Left renal cortex interstitium (tissue), 4 donors: ENCODE measurements at places on chromosomes 7 and 10.

GRCh38 chr10:20254497-20254896 lies 438.3 kb downstream of the PLXDC2 start:
- DNase-seq = no peak

DNA sequence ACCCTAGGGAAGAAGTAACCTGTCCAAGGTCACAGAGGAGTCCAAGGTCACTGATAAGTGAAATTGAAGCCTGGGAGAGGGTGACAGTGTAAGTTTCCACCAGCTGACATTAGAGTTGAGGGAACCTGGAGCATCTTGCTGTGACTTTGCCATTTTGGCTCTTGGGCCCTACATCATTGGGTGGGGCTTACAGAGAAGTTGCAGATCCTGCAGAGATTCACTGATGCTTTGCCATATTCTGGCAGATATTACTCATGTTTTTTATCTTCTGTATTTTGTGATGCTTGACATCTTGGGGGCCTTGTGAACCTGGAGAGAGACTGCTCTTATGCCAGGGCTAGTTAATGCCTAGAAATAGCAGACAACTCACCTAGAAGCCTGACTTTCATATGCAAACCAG lies 36.5 kb downstream of the SMKR1 start:
- DNase-seq = no peak

- no peak for DNase-seq
These were observed 229.7 kb downstream of the CACNB2 start for GRCh38 chr10:18369859-18370473.

DNA sequence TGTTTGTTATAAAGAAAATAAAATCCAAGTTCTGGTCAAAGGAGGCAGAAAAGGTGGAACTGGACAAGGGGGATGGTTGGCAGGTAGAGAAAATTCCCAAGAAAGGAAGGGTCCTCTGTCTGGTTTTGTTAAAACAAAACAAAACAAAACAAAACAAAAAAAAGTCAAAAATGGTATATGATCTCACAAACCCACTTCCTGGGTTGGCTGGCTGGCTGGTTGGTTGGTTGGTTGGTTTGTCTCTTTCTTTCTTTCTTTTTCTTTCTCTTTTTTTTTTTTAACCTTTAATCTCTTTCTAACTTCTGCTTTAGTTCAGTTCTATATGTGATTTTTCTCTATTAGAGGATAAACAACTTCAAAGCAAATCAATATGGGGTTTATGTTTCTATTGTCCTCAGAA lies 41.1 kb upstream of the CPN1 start:
- DNase-seq = no peak

- DNase-seq = no peak
These were observed 123.1 kb downstream of the POLR1F start for GRCh38 chr7:19585761-19586160.

GRCh38 chr7:112390167-112390566 lies 60.1 kb upstream of the IFRD1 start:
- DNase-seq = no peak

GRCh38 chr10:15112657-15113056 lies 15.5 kb downstream of the RPP38 start:
- no peak for DNase-seq

- DNase-seq = no peak
These were observed 12.6 kb upstream of the PRPS1L1 start for GRCh38 chr7:18040196-18040595.

- no peak for DNase-seq
These were observed 27.4 kb upstream of the DGKI start for GRCh38 chr7:137873979-137874777.

DNA sequence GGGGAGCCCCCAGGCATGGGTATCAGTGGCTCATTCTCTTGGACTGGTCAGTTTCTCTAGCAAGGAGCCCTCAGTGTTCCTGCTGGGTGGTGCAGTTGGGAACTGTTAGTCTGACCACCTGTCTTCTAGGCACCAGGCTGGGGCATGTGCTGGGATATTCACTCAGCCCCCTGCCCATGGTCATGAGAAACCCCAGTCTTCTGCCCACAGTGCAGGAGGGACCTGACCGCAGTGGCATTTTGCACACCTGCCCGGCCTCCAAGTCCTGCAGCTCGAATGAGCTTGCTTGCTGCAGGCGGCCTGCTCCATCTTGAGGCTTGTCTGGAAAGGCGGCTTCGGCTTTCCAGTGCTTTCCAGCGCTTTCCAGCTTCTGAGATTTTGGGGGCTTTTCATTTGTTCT lies 36.3 kb downstream of the CUX1 start:
- DNase-seq = no peak

DNA sequence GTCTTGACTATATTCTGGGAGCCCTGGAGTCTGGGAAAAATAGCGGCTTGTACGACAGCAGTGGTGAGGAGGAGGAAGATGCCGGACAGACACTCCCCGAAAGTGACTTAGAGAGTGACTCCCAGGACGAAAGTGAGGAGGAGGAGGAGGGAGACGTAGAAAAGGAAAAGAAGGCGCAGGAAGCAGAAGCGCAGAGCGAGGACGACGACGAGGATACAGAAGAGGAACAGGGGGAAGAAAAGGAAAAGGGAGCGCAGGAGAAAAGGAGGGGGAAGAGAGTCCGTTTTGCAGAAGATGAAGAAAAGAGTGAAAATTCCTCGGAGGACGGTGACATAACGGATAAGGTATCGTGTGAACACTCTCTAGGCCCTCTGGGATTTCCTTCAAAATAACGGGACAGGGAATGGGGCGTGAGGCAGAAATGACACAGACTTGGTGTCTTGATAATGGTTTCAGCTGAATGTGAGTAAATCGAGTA lies 908 bp downstream of the NOM1 start:
- DNase-seq = no peak

GRCh38 chr7:47027695-47028240 lies 554.1 kb downstream of the TNS3 start:
- no peak for DNase-seq

- DNase-seq = no peak
These were observed 75.0 kb upstream of the SFMBT2 start for GRCh38 chr10:7485799-7486198.

DNA sequence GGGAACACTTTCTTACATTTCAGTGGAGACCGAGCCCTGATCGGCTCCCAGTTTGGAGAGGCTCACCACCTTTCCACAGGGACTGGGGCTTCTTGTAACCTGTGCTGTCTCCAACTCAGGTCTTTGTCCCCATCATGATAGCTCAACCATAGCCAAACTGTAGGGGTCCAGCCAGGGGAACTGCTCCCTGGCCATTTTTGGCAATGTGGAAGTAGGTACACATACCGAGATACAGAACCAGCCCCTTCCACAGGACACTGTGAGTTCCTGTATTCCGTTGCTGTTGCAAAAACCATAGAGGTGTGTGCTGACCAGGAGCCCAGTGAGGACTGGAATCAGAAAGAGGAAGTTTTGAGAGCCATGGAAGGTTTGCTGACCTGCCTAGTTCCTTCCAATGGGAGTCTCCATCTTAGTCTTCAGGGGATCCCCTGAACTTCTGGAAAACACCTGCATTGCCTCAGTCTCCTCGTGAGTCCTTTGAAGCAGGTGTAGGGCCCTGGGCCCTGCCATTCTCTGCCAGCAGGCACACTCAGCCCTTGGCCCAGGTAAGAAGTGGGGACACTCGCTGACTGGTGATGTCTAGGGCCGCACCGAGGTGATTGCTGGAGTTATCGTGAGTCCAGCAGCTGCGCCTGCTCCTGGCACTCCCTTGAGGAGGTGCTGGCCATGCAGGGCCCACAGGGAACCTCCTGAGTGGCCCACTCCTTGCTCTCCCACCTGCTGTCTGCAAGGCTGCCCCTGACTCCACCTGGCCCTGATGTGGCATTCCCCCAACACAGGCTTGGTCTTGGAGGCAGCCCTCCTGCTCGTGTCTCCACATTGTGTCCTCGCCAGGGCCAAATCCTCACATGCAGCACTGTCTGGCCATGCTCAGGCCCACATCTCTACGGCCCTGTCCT lies 11.2 kb downstream of the WDFY4 start:
- no peak for DNase-seq

- no peak for DNase-seq
These were observed 289.4 kb downstream of the DNAJB6 start for GRCh38 chr7:157625973-157626742.

DNA sequence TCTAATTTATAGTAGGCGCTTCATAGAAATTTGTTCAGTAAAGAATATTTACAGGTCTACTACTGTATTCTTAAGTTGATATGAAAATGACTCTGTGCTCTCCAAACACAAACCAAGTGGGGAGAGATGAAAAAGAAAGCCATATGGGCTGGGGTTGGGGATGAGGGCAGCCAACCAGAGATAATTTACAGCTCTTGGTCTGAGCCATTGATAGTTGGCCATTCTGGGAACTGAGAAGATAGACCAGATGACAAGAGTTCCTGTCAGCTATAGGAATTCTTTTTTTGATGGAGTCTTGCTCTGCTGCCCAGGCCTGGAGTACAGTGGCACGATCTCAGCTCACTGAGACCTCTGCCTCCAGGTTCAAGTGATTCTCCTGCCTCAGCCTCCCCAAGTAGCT lies 57.4 kb downstream of the LAMB4 start:
- no peak for DNase-seq

DNA sequence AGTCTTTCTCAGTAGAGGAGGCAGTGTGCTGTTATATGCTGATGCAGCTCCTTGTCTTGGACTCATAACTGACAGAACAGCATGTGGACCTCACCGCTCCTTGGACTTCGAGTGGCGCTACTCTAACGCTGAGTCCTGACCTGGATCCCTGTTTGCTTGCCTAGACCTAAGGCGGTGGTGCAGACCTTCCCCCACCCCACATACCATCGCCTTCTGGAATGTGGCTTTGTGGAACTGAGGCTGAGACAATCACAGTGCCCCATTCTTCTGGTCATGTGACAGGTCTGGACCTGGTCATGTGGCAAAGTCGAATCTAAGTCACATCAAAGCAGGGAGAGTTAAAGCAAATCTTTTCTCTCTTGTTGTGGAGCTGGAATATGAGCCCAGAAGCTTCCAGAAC lies 190.7 kb upstream of the MKI67 start:
- no peak for DNase-seq

DNA sequence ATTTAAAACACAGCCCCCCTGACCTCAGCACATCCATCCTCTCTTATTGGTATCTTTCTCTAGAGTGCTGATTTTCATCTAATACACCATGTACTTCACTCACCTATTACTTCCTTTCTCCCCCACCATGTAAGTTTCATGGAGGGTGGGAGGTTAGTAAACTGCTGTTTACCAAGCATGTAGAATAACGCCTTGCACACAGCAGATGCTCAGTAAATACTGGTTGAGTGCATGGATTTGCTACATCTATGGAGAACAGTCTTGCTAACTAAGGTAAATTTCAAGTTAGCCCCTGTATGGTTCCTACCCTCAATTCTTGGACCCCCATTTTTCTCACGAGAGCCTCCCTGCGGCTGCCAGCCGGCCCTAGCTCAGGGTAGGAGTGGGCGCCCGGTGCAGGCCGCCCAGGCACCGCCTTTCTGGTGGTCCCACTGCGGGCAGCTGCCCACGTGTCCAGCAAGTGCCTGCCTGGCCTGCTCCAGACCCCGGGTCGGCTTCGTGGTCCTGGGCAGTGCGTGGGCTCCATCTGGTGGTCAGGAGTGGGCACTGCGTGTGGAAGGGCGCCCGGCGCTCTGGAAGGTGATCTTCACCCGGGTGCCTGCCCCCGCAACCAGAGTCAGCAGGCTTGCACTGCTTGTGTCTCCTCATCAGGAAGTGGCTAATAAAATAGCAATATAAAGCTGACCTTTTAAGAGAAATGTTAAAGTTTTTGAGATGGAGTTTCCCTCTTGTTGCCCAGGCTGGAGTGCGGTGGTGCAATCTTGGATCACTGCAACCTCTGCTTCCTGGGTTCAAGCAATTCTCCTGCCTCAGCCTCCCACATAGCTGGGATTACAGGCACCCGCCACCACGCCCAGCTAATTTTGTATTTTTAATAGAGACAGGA lies 63.4 kb upstream of the DNAJB6 start:
- no peak for DNase-seq

- DNase-seq = no peak
These were observed 47.7 kb downstream of the CDK6 start for GRCh38 chr7:92788559-92789183.

DNA sequence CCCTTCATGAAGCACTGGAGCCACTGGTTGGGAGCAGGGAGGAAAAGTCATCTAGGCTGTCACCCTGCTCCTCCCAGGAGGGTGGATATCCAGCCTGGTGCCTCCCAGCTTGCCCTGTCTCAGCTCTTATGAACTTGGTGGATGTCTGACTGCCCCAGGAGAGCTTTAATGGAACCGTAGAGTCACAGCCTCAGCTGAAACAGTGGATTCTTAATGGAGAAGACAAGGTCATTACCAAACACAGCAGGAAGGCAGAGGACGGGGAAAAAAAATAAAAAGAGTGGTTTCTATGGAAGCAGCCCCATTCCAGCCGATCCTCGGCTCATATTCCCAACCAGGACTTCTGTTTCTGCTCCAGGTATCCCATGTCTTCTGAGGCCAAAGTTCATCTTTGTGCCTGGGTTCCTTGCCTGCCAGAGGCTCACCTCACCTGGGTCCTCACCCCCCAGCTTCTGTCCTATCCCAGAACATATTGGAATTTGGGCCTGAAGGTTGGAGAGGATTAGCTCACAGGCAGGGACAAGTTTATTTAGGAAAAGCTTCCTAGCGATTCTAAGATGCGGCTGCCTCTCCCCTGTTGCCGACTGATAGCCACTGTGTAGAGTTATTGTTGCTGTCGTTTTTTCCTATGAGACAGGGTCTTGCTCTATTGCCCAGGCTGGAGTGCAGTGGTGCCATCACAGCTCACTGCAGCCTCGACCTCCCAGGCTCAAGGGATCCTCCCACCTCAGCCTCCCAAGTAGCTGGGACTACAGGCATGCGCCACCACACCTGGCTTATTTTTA lies 15.6 kb downstream of the CCL26 start:
- no peak for DNase-seq

DNA sequence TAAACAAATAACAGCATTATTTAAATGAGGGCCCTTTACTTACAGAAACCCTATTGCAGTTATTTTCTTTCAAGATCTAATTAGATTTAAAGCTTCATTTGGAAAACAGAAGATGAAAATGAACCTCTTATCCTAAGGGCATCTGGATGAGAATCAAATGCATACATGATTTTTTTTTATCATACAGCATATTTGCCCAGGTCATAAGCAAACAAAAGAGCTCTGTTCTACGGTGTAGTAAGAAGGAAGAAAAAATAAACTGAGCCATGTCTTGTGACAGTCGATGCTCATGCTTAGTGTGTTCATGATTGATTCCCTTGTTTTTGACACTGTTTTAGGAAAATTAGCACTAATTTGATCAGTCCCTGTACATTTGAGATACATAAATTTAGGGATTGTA lies 202.6 kb upstream of the RNF32 start:
- no peak for DNase-seq
